MCF 10A (cell line): ENCODE measurements at places on chromosomes 5 and 9.

- no peak overlapping the region for H3K27ac ChIP-seq
- H3K4me1 ChIP-seq = no peaks in the 10 kb centered on the region
- H3K4me3 ChIP-seq = no peak overlapping the region
- H3K27me3 ChIP-seq = no peaks in the 10 kb centered on the region
- H3K36me3 ChIP-seq = no peaks in the 10 kb centered on the region
Measured at GRCh38 chr5:79853676-79854418, 137.2 kb downstream of the MTX3 start.

GRCh38 chr5:150559088-150559487 is 51.2 kb downstream of the NDST1 start:
- peaks cover 14% of the 10 kb centered on the region for H3K4me1 ChIP-seq
- no peaks in the 10 kb centered on the region for H3K27me3 ChIP-seq
- peaks cover 19% of the 10 kb centered on the region for H3K36me3 ChIP-seq
- DNase-seq = no peak

- H3K27me3 ChIP-seq = no peaks in the 10 kb centered on the region
- no peak overlapping the region for H3K4me3 ChIP-seq
- peaks cover 7% of the 10 kb centered on the region for H3K4me1 ChIP-seq
- peaks cover 12% of the 10 kb centered on the region for H3K36me3 ChIP-seq
- H3K27ac ChIP-seq = no peak overlapping the region
- no peak for DNase-seq
Measured at GRCh38 chr9:114626415-114627020, 15.4 kb downstream of the TMEM268 start.

- H3K36me3 ChIP-seq = peaks cover 52% of the 10 kb centered on the region
- H3K4me1 ChIP-seq = no peaks in the 10 kb centered on the region
- DNase-seq = no peak
- no peak overlapping the region for H3K27ac ChIP-seq
- no peak overlapping the region for H3K4me3 ChIP-seq
Measured at GRCh38 chr5:77425420-77425819, 66.7 kb downstream of the WDR41 start.

- H3K4me3 ChIP-seq = no peak overlapping the region
- H3K27ac ChIP-seq = no peak overlapping the region
- H3K36me3 ChIP-seq = peaks cover 37% of the 10 kb centered on the region
- no peaks in the 10 kb centered on the region for H3K27me3 ChIP-seq
Measured at GRCh38 chr5:113060408-113061025, 83.9 kb downstream of the DCP2 start.

DNA sequence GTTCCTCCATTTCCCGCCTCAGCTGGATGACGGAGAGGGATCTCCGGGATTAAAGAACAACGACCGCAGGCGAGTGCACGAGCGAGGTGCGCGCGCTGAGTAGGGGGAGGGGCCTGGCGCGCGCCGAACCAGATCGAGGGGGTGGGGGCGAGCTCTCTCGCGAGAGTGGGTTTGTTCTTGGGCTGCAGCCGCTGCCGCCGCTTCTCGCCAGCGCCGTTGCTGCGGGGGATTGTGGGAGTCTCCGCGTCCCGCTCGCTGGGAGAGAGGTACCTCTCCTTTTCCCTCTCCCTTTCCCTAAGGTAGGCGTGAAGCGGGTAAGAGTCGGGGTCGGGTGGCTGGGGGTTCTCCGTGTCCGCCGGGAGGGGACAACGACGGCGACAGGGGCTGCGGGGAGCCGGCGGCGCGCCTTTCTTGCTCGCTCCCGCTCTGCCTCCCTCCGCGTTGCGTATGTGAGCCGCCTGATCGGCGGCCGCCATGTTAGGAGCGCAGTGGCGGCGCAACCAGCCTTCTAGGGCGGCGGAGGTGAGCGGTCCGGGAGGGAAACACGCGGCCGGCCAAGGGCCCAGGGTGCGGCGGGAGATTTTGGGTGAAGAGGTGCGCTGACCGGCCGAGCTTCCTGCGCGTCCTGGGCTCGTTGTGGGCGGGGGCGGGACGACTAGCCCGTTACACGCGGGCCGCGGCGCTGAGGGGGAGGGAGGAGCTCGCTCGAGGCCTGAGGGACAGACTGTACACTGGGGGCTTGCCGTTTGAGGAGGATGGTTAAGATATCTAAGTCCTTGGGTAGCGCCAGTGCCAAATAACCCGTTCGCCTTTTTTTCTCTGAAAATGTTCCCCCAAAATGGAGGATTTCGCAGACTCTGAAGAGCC is at the start of gene MATR3:
Gene MATR3 (plus strand): TSS at position 234 of the 867 bp plus-strand sequence. CDS start 13,676 bp downstream, outside the sequence.
- DNase-seq = peak; percentile 98
- peaks cover 55% of the 10 kb centered on the region for H3K36me3 ChIP-seq
- no peaks in the 10 kb centered on the region for H3K27me3 ChIP-seq
- peak within 1 kb of the TSS; percentile 94 for H3K4me3 ChIP-seq
- H3K27ac ChIP-seq = peak within 1 kb of the TSS; percentile 99
- H3K4me1 ChIP-seq = peaks cover 37% of the 10 kb centered on the region

DNA sequence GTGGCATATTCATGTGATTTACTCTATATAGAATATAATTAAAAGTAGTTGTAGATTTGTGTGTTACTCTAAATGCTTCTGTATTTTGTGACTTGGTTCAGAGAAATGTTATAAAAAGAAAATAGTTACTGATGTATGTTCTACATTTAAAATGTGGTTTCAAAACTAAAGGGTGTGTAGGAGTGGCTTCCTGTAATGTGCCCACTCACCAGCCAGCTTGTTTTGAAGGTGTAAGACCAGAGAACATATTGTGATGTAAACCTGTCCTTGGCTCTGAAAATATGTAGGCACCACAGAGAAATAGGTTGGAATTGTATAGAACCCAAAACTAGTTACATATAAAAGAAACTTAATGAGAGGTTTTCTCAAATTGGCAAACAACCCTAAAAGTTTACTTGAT is 51.2 kb upstream of the ARRDC3 start:
- H3K4me3 ChIP-seq = no peak overlapping the region
- H3K4me1 ChIP-seq = no peaks in the 10 kb centered on the region
- DNase-seq = peak; percentile 5
- H3K36me3 ChIP-seq = no peaks in the 10 kb centered on the region
- H3K27me3 ChIP-seq = no peaks in the 10 kb centered on the region
- H3K27ac ChIP-seq = no peak overlapping the region

DNA sequence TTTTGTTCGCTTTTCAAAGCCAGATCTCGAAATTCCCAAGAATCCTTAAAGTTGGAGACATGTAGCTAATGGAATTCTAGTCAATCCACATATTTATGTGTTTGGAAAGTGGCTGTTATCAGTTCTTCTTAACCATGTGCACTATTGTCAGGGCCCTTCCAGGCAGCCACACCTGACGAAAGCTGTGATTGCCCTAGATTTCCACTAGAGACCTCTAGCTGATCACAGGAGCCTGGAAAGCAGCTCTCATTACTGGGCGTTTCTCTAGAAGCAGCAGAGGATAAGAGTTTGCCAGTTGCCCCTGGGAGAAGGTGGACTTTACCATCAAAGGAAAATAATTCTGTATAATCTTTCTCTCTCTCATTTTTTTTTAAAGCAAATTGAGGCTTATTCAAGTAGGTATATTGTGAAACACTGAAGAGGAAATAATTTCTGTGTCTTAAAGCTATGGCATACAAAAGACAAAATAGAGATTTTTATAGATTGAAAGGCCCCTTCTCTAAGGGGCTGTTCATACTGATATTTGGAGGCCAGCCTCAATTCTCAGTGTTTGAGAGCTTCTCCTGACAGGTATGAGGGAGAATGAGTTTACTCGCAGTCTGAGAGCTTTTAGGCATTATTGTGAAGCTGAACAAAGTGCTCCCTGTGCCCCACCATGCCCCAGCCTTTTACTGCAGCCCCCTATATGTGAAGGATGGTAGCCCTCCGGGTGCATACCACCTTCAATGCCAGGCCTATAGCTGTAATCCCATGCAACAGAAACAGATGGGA is 405.4 kb upstream of the ACTBL2 start:
- H3K4me1 ChIP-seq = peaks cover 19% of the 10 kb centered on the region
- no peaks in the 10 kb centered on the region for H3K36me3 ChIP-seq
- no peak overlapping the region for H3K4me3 ChIP-seq
- no peaks in the 10 kb centered on the region for H3K27me3 ChIP-seq
- no peak overlapping the region for H3K27ac ChIP-seq
- DNase-seq = peak; percentile 76

GRCh38 chr9:138071292-138071691 is 193.7 kb downstream of the CACNA1B start:
- H3K4me1 ChIP-seq = no peaks in the 10 kb centered on the region
- H3K4me3 ChIP-seq = no peak overlapping the region
- no peaks in the 10 kb centered on the region for H3K36me3 ChIP-seq
- H3K27me3 ChIP-seq = peaks cover 3% of the 10 kb centered on the region
- no peak for DNase-seq
- H3K27ac ChIP-seq = no peak overlapping the region

DNA sequence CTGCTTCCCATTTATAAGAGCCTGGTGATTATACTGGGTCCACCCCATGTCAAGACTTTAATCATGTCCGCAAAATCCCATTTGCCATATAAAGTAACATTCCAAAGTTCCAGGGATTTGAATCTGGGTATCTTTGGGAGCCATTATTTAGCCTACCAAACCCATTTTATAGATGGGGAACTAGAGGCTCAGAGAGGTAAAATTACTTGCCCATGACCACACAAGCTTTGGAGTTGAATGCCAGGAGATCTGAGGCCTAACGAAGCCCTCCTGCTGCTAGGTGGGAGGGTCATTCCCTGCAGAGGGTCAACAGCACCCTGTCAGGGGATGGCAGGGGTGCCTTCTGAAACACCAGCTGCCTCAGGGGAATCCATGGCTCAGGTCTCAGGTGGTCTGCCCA is 13.0 kb upstream of the AKNA start:
- DNase-seq = no peak
- no peak overlapping the region for H3K4me3 ChIP-seq
- H3K4me1 ChIP-seq = peaks cover 15% of the 10 kb centered on the region
- no peaks in the 10 kb centered on the region for H3K27me3 ChIP-seq
- no peaks in the 10 kb centered on the region for H3K36me3 ChIP-seq

DNA sequence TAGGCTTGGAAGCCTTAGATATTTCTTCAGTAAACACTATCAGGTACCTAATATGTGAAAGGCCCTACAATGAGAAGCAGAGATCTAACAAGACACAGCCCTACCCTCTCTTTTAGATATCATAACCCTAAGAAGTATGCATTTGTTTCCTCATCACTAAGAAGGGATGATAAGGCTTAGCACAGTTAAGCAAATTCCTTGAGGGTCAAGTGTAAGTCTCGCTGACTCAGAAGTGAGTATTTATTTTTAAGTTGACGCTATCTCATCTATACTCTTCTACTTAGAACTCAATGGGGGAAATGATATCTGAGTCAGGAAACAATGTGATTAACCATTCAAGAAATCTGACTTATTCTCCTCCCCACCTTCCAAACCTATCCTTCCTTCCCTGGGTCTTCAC is 149.7 kb downstream of the ESM1 start:
- H3K27ac ChIP-seq = no peak overlapping the region
- no peaks in the 10 kb centered on the region for H3K27me3 ChIP-seq
- peaks cover 9% of the 10 kb centered on the region for H3K4me1 ChIP-seq

GRCh38 chr9:118578467-118578866 is 790.8 kb downstream of the BRINP1 start:
- H3K36me3 ChIP-seq = no peaks in the 10 kb centered on the region
- no peak overlapping the region for H3K4me3 ChIP-seq

DNA sequence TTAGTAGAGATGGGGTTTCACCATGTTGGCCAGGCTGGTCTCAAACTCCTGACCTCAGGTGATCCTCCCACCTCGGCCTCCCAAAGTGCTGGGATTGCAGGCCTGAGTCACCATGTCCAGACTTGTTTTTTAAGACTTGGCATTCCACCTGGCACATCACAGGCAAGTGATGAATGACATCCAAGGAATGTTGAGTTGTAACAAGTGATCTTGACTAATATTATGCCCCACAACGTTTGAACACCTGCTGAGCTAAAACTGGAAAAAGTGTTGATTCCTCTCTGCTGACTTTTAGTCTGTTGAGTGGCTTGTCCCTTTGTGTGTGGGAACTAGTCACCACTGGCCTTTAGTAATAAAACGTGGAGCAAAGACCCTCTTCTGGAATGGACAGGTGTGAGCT is 54.6 kb downstream of the SUB1 start:
- peak overlapping the region; percentile 82 for H3K27ac ChIP-seq
- H3K27me3 ChIP-seq = no peaks in the 10 kb centered on the region
- DNase-seq = peak; percentile 90
- no peak overlapping the region for H3K4me3 ChIP-seq
- peaks cover 11% of the 10 kb centered on the region for H3K36me3 ChIP-seq

DNA sequence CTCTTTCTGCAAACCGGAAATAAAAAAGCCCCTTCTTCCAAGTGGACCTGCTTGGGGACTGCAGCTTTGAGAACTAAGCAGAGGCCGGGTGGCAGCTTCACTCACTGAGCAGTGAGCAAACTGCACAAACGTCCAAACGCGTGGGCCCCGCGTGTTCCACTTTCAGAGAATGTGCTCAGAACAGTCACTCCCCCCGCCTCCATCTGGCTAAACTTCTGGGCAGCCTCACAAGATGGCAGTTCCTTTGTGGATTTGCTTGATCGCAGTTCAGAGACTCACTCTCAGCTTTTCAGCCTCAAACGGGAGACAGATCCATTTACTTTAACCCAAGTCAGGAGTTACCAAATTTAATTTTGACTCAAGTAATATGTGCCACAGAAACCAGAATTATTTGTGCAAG is 216.6 kb downstream of the TLE1 start:
- no peak overlapping the region for H3K27ac ChIP-seq
- DNase-seq = no peak
- H3K4me3 ChIP-seq = no peak overlapping the region
- no peaks in the 10 kb centered on the region for H3K4me1 ChIP-seq
- H3K27me3 ChIP-seq = no peaks in the 10 kb centered on the region
- H3K36me3 ChIP-seq = no peaks in the 10 kb centered on the region

- H3K4me1 ChIP-seq = peaks cover 10% of the 10 kb centered on the region
- DNase-seq = peak; percentile 85
- no peak overlapping the region for H3K27ac ChIP-seq
- no peaks in the 10 kb centered on the region for H3K36me3 ChIP-seq
- H3K27me3 ChIP-seq = peaks cover 14% of the 10 kb centered on the region
Measured at GRCh38 chr5:174355208-174355612, 309.7 kb downstream of the NSG2 start.

GRCh38 chr9:98627296-98627695 is 81.4 kb downstream of the GABBR2 start:
- H3K4me1 ChIP-seq = peaks cover 7% of the 10 kb centered on the region
- DNase-seq = no peak
- H3K27ac ChIP-seq = no peak overlapping the region
- peaks cover 75% of the 10 kb centered on the region for H3K27me3 ChIP-seq
- H3K4me3 ChIP-seq = no peak overlapping the region

- no peak overlapping the region for H3K27ac ChIP-seq
- H3K36me3 ChIP-seq = no peaks in the 10 kb centered on the region
- no peak for DNase-seq
- H3K4me1 ChIP-seq = no peaks in the 10 kb centered on the region
- no peak overlapping the region for H3K4me3 ChIP-seq
Measured at GRCh38 chr5:10195301-10195700, 54.4 kb downstream of the ATPSCKMT start.
